Renal pelvis (tissue), 12 donors: ENCODE measurements at places on chromosomes 7 and 10. TPM values are rescaled to one million over a fixed set of nuclear protein-coding genes. Genes with fewer than 3 reads are reported as not detected.

The ANKRD61 gene
- polyA plus RNA-seq, result 2.8 TPM

The ADRA2A gene
- polyA plus RNA-seq, result 2.7 TPM

The SYT15B gene
- polyA plus RNA-seq, result 2.3 TPM

The CUZD1 gene
- polyA plus RNA-seq, result 1.7 TPM

The EBF3 gene
- polyA plus RNA-seq, result 1.6 TPM

The MUC12 gene
- polyA plus RNA-seq, result 0.06 TPM

The EIF4EBP2 gene
- polyA plus RNA-seq, result 75.3 TPM

The MORN4 gene
- 29.7 TPM for polyA plus RNA-seq

The RBM17 gene
- 211 TPM for polyA plus RNA-seq

The MGAM2 gene
- 1.0 TPM for polyA plus RNA-seq

The CPVL gene
- 51.7 TPM for polyA plus RNA-seq

DNA sequence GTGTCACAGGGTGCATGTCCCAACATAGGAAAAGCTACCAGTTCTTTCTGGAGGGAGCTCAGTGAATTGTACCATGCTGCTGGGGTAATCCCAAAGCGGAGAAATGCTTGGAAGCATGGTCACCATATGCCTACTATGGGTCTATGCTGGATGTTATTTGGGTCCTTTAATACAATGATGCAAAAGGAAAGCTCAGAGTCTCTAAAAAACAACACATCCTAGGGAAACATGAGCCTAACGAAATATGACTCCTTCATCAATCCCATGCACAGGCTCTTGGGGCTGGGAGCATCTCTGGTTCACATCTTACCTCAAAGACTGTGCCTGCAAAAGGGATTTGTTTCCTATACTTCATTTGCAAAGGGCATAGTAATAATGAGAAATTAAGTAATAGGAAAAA is 65.2 kb downstream of the CUBN start:
- no peak for DNase-seq

- no peak for DNase-seq
Measured at GRCh38 chr10:35910234-35910633, 268.1 kb upstream of the FZD8 start.

DNA sequence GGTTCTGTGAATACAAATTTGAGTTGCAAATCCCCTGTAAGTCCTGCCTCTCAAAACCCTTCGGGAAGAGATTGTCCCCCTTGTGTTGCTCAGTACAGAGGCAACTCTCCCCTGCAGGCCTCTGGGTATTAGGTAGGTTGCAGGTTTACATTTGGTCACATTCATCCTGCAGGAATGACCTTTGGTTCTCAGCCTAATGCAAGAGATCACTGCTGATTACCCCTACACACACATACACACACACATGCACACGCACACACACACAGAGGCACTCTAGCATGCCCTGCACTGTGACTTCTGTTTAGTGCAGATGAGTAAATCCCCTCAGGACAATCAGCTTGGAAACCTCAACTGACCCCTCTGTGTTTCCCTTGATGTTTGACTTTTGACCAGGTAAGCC is 69.2 kb downstream of the C10orf67 start:
- no peak for DNase-seq

- no peak for DNase-seq
Measured at GRCh38 chr7:121761399-121761798, 111.6 kb upstream of the PTPRZ1 start.

DNA sequence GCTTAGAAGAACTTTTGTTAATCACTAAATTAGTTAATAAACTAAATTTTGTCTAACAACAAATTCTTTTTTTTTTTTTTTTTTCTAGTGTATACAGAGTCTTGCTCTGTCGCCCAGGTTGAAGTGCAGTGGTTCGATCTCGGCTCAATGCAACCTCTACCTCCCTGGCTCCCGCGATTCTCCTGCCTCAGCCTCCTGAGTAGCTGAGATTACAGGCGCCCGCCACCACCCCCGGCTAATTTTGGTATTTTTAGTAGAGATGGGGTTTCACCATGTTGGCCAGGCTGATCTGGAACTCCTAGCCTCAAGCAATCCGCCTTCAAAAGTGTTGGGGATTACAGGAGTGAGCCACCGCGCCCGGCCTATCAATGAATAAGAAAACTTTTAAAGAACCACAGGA is 1.1 kb upstream of the IQUB start:
- DNase-seq, result no peak

DNA sequence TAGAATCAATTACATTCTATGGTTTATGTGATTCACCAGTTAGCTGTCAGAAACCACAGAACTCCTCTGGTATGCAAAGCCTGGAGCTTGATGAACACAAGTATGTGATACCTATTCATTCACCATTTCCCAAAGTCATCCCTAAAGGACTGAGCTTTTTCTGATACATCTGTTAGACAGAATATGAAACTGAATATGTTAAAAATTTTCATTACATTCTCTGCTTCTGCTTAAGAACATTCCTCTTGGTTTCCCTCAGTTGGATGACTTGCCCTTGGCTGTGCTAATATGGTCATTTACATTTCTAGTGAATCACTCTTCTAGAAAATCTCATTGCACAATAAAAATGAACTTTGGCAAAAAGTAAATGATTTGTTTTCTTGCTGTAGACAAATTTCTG is 10.8 kb upstream of the PON1 start:
- no peak for DNase-seq

DNA sequence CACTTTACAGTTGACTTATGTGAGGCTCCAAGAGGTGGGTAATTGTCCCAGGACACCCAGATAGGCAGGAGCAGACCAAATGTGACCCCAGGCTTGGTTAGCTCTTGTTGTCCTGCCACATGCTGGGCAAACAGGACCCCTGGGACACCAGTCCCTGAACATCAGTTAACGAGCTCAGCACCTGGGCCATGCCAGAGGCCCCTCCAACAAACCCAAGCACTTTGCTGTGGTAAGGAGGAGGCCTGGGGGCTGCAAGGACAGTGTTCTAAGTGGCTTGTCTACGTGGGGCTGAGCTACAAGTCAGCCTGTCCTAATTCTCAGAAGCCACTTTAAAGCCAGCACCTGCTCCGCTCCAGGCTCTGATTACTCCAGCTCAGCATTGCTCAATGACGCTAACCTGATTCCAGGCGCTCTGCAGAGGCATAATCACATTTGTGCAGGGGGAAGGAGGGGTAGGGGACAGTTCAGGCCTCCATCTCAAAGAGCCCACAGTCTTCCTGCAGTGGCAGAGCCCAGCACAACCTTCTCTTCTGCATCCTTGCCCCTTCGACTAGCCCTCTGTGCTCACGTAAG is 57.2 kb downstream of the DDC start:
- DNase-seq, result no peak

DNA sequence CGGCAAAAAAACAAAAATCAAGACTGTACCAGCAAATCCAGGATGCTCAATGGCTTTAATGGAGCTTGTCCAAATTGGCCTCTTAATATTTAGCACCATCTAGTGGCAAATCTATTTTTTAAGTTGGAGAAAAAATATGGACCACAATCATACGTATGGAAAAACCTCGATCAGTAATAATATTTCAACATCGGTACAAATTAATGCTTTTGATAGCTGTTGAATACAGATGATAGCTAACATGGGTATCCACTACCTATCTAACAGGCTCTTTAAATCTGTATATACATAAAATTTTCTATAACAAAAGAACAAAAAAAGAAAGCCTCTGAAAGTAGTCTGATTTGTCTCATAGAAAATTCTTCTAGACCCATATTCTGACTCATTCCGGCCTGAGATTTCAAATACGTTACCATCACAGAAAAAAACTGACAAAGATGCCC is 29.2 kb downstream of the COA1 start:
- DNase-seq, result peak; percentile 41

DNA sequence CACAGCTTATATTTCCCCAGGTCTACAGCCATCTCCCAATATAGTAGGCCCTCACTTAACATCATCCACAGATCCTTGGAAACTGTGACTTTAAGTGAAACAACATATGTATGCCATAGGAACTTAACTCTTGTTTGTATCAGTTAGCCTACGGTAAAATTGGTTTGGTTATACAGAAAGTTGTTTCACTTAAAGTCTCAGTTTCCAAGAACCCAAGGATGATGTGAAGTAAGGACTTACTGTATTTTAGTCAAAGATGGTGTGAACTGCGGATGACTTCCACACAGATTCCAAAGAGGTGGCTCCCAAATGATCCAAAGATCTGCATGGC is 56.4 kb upstream of the MRLN start:
- no peak for DNase-seq

GRCh38 chr10:71302874-71303568 is 16.0 kb upstream of the SLC29A3 start:
- DNase-seq, result peak; percentile 60

GRCh38 chr7:124338861-124339260 is 306.0 kb upstream of the TMEM229A start:
- DNase-seq, result no peak

GRCh38 chr7:68440866-68441265 is 1157.4 kb upstream of the AUTS2 start:
- no peak for DNase-seq

DNA sequence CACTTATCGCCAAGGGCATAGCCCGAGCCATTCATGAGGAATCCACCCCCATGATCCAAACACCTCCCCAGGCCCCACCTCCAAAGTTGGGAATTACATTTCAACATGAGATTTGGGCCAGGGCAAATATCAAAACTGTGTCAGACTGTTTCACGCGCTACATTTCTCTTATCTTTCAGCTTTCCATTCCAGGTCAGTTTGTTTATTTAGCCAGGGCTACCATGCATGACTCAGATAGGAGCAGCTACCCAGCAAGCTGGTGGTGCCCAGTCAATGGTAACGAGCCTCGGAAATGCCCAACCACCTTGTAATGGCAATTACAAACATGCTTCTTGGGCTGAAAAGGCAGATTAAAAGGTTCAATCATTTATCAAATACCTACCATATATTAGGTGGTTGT is 43.6 kb upstream of the BAMBI start:
- no peak for DNase-seq

- peak; percentile 22 for DNase-seq
Measured at GRCh38 chr10:120336911-120337540, 120.0 kb upstream of the PLPP4 start.

DNA sequence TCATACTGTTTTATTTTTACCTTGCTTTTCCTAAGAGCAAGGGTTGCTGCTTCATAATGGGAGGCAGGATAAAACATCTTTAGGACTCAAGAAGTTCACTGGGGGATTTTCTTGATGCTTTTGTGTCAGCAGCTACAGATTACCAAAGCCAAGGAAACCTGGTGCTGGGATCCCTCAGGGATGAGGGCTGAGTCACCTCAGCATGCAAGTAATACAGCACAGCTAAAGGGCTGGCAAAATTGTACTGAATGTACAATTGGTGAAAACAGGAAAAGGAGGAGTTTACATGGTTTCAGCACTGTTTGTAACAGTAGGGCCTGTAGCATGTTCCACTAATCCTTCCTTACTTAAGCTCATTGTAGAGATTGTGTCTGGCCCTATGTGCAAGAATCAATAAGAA is 1056.8 kb downstream of the SORCS1 start:
- no peak for DNase-seq

GRCh38 chr10:33773253-33773573 is 438.7 kb upstream of the NRP1 start:
- DNase-seq, result peak; percentile 39

GRCh38 chr10:27948186-27948585 is 50.7 kb downstream of the ODAD2 start:
- DNase-seq, result no peak

DNA sequence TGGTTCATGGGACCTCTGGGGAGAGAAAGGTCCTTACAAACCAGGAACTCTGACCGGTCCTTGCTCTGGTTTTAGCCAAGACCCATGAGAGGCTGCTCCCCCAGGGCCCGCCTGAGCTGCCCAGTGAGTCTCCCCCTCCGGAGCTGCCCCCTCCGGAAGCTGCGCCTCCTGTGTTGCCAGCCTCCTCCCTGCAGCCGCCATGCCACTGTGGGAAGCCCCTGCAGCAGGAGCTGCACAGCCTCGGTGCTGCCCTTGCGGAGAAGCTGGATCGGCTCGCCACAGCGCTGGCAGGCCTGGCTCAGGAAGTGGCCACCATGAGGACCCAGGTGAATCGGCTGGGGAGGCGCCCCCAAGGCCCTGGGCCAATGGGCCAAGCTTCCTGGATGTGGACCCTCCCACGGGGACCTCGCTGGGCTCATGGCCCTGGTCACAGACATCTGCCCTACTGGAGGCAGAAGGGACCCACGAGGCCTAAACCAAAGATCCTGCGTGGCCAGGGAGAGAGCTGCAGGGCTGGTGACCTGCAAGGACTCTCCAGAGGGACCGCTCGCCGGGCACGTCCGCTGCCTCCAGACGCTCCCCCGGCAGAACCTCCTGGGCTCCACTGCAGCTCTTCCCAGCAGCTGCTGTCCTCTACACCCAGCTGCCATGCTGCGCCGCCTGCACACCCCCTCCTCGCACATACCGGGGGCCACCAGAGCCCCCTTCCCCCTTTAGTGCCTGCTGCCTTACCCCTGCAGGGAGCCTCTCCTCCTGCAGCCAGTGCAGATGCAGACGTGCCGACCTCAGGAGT is 40.1 kb downstream of the ZNF467 start:
- no peak for DNase-seq

GRCh38 chr7:75789361-75789924 is 17.4 kb upstream of the CCL26 start:
- DNase-seq, result no peak

- no peak for DNase-seq
Measured at GRCh38 chr7:50353894-50354595, 49.5 kb downstream of the IKZF1 start.

- peak; percentile 81 for DNase-seq
Measured at GRCh38 chr10:88932539-88933256, 19.9 kb downstream of the ACTA2 start.

DNA sequence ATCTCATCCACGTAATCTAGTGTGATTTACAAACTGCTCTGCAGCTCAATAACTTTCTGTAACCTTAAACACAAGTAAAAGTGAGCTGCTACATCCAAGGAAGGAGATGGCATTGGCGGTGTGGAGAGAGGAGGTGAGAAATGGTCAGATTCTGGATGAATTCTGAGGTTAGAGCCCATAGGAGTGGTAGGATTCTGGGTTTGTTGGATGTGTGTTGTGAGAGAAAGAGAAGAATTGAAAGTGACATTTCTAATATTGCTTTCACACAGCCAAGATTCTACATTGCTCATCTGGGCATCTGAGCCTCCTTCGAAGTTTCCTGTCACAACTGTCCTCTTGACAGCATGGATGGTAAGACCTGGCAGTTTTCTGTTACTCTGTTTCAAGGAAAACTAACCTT is 2.5 kb downstream of the MCM10 start:
- no peak for DNase-seq

DNA sequence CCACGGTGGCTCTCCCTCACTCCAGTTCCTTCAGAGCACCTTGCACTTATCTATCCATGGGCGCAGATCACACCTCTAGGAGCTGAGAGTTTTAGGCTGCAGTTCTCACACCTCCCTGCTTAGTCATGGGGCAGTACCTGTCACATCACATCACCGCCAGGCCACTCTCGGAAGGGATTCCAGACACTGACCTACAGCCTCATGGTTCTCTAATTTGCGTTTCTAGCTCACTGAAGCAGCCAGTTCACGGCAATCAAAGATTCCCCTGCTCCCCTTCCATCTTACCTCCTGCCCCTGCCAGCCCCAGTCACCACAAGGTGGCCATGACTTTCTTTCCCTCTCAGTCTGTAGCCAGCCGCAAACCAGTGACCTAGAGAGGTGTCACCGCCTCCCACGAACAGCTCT is 34.2 kb downstream of the ADRB1 start:
- no peak for DNase-seq

GRCh38 chr10:129904323-129904722 is 59.8 kb downstream of the EBF3 start:
- DNase-seq, result no peak

- no peak for DNase-seq
Measured at GRCh38 chr7:30562498-30562897, 32.2 kb upstream of the GARS1 start.
